ENCODE measurements at places on chromosomes 11 and 22.

GRCh38 chr11:78744949-78745348, 170.3 kb upstream of the NARS2 start:
- DNase-seq = no peak

DNA sequence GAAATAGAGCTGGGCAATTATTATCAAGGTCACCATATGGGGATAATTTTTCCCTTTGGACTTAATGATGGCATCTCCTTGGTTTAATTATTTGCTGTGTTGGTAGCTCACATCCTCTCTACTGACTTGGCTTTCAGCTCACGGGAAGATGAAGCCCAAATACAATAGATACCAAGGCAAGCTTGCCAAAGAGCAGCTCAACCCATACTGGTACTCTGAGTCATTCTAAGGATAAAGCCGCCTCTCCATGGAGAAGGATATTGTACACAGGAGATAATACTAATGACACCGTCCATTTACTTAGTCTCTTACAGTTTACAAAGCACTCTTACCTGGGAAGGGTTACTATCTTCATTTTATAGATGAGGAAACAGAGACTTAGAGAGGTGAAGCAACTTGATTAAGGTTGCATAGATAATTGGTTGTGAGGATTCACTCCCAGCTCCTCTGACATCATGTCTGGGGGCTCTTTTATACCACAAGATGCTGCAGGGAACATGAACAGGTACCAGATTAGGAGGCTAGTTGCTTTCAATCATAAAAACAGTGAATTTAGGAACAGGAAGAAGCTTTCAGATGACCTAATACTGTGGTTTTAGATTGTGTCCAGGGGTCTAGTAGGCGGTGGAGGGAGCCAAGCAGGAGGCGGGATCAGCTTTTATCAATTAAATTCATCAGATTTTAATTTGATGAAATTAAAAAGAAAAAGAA, 48.3 kb upstream of the PICALM start:
- DNase-seq = no peak

DNA sequence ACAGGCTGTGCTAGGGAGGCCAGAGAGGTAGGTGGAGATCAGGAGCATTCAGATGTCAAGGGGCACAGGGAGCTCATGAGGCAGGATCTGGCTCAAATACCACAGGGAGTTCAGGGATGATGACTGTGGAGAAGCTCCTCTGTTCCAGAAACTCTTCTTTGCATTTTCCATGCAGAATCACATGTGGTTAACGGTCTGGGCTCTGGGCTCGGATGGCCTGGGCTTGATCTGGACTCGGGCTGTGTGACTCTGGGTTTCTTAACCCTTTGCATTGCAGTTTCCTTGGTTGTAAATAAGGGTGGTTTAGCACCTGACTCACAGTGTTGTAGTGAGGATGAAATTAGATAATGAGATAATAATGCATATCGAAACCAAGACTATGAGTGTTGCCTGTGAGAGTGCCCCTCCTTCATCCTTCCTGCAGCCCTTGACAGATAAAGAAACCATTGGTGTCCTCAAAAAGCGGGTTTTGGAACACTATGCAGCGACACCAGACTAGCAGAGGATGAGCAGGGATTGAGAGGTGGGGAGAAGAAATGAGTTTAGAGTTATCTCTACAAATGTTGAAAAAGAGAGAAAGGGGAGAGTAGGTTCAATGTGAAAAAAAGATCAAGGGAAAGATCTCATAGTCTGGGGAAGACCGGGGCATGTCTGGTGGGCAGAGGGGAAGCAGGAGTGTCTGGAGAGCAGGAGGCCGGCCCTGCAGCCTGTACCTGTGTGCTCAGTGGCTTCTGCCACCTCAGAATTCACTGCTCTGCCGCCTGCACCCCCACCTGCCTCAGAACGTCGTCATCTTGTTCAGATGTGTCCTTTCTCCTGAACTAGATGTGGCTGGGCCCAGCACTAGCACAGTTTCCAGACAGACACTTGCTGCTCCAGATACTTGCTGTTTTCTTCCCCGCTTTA, 197.8 kb upstream of the SORL1-AS1 start:
- DNase-seq = no peak

- DNase-seq = no peak
Observed at GRCh38 chr11:858762-859339, 16.2 kb downstream of the TSPAN4 start.

DNA sequence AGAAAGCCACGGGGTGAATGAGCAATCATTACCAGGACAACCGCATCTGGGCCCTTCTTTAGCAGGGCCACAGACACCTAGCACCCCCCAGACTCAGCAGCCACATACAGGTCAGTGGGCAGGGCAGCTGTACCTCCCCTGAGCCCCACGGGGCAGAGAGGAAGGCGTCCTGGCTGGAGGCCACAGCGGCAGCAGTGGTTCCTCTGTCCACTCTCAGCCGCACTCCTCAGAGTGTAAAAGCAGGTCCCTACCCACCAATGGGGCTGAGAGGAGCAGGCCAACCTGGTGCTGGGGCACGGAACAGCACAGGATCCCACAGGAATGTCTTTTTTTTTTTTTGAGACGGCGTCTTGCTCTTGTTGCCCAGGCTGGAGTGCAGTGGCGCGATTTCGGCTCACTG, 65.5 kb downstream of the APOL1 start:
- DNase-seq = no peak

DNA sequence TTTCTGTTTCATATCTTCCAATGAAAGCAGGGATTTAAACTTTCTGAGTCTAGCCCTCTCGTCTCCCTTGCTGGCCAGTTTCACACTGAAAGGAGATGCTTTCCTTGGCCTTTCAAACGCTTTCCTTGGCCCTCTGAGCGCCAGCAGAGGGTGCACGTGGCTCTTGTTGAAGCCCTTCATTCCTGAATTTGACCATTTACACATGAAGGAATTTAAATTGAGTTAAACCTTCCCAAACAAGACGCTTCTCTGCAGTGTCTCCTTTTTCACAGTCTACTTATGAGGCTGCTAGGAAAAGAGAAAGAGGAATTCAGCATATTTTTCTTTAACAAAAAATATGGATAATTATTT, 21.6 kb downstream of the NNMT start:
- no peak for DNase-seq

GRCh38 chr11:68783216-68783821, 32.0 kb upstream of the TESMIN start:
- no peak for DNase-seq

Data from stimulated activated CD4-positive, alpha-beta T cell treated with anti-CD3 and anti-CD28 coated beads, Interleukin-4, amount 100 ng/mL, for 1 hour (primary cell).